ENCODE measurements at places on chromosomes 2 and 18.

DNA sequence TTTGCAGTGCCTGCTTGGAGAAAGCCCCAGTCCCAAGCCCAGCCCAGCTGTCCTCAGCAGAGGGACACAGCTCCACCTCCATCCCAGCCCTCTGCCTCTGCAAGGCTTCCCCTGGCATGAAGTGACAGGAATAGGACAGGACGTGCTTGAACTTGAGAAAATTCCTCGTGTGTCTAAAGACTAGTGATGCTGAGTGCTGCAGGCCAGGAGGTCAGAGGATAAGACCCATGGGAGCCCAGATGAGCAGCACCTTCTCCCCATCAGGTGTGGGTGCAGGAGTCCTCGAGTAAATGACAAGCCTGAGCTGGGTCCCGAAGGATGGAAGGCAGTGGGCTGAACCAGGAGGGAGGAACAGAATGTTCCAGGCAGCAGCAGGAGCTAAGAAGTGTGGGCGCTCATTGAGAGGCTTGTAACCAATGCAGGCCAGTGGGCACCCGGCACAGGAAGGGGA is 67.8 kb upstream of the UXS1 start:
- no peak for DNase-seq

DNA sequence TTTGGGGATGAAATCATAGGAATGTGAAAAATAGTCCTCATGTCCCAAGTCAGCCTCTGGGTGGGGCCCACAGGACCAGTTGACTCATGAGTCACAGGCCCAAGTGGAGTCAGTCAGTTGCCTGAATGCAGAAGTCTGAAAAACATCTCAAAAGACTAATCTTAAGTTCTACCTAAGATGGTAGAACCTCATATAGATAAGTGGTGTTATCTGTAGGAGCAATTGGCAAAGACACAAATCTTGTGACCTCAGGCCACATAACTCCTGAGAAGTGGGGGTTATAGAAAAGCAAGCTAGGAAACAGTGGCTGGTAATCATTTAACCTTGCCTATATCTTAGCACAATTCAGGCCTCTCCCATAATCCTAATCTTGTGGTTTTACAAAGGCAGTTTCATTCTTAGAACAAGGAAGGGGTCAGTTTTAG is 257.1 kb upstream of the SPOPL start:
- peak; percentile 88 for DNase-seq

DNA sequence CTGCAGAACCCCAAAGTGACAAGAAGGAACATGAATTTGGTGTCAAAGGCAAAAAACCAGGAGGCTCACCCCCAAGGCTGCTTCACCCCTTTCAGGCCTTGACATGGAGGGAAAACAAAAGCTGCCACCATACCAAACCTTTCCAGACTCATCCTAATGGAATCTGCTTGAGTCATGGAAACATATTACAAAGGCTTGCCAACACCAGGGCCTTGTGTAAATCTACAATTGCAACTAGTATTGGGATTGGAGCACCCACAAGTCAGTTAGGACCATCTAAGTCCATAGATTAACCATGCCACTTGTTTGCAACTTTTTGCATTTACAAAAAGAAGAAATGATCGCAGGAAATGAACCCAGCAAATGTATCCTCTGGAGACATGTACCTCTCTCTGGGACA is 297.6 kb downstream of the CDCA7 start:
- DNase-seq: no peak

- DNase-seq: no peak
Measured at GRCh38 chr2:134238371-134238770, 15.5 kb upstream of the MGAT5 start.

DNA sequence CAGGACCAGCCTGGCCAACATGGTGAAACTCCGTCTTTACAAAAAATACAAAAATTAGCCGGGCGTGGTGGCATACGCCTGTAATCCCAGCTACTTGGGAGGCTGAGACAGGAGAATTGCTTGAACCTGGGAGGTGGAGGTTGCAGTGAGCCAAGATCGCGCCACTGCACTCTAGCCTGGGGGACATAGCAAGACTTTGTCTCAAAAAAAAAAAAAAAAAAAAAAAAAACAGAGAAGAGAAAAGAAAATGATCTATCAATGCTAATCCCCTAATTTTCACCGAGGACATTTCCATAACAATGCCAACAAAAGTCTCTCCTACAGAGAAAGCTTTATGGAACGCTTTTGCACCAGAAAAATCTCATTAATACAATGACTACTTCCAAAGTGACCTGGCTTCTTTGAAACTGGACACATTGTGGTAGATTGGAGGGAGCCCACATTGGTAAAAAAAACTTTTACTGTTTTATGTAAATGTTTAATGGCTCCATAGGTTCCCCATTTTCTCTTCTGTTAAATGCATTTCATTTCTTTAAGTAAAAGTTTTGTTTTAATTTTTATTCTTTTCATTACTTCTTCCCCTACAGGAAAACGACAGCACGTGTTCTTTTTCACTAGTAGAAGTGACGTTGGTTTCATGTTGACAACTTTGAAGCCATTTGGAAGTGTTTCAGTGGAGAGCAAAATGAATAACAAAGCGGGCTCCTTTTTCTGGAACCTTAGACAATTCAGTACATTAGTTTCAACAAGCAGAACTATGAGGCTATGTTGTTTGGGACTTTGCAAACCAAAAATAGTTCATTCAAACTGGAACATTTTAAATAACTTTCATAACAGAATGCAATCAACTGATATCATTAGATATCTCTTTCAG is 888 bp downstream of the FASTKD2 start:
- no peak for DNase-seq

- no peak for DNase-seq
Measured at GRCh38 chr2:178899656-178900055, 92.4 kb upstream of the TTN start.

- DNase-seq: peak; percentile 47
Measured at GRCh38 chr18:76620321-76621170, 125.5 kb upstream of the ZNF516 start.

- DNase-seq: no peak
Measured at GRCh38 chr2:102433973-102434654, 11.2 kb downstream of the IL18RAP start.

GRCh38 chr2:174035981-174036742 is 71.0 kb upstream of the SP3 start:
- peak; percentile 24 for DNase-seq

All from erythroblast (primary cell).